ENCODE measurements at places on chromosomes 11 and 22. TPM values are rescaled to one million over a fixed set of nuclear protein-coding genes. Genes with fewer than 3 reads are reported as not detected.

DNA sequence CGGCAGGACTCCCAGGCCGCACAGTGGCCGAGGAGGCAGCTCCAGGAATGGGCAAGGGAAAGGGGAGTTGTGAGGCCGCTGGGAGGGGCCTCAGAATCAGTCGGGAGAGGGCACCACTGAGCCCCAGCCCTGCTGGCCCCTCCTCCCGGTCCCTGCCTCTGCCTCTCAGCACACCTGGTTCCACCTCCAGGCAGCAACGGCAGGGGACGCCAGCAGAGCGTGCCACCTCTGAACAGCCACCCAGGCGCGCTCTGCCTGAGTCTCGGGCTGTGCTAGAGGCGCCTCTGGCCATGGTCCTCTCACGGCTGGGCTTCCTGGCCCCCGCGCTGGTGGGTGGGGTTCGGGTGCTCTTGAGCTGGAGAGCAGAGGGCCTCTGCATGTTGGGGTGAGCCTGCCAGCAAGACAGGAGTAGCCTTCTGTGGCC is 33.0 kb downstream of the MOB2 start:
- DNase-seq: no peak

- peak; percentile 20 for DNase-seq
Observed at GRCh38 chr11:2561696-2562581, 117.1 kb downstream of the KCNQ1 start.

GRCh38 chr11:21723678-21724077 is 469.2 kb upstream of the ANO5 start:
- no peak for DNase-seq

DNA sequence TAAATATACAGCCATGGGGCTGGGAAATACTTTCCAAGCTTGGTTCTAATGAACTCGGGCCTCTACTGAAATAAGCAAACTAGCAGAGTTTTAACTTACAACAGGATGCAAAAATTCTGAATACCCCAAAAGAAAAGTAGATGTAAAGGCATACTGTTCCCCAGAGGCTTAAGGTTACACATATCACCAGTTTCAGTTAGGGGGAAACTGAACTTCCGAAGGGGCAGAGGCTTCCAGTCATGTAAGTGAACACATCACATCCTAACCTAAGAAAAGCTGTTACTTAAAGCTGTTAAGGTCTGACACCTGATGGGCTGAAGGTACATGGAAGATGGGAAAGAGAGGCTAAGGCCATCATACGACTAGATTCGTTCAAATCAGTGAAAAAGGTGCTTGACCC is 2.3 kb downstream of the GAB2 start:
- DNase-seq: no peak

DNA sequence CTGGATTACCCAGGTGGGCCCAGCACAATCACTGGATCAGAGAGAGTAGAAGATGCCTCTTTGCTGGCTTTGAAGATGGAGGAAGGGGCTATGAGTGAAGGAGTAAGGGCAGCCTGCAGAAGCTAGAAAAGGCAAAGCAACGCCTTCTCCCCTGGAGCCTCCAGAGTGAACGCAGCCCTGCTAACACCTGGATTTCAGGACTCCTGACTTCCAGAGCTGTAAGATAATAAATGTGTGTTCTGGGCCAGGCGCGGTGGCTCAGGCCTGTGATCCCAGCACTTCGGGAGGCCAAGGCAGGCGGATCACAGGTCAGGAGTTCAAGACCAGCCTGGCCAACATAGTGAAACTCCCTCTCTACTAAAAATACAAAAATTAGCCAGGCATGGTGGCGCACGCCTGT is 102.4 kb downstream of the MORC2 start:
- DNase-seq: peak; percentile 8

DNA sequence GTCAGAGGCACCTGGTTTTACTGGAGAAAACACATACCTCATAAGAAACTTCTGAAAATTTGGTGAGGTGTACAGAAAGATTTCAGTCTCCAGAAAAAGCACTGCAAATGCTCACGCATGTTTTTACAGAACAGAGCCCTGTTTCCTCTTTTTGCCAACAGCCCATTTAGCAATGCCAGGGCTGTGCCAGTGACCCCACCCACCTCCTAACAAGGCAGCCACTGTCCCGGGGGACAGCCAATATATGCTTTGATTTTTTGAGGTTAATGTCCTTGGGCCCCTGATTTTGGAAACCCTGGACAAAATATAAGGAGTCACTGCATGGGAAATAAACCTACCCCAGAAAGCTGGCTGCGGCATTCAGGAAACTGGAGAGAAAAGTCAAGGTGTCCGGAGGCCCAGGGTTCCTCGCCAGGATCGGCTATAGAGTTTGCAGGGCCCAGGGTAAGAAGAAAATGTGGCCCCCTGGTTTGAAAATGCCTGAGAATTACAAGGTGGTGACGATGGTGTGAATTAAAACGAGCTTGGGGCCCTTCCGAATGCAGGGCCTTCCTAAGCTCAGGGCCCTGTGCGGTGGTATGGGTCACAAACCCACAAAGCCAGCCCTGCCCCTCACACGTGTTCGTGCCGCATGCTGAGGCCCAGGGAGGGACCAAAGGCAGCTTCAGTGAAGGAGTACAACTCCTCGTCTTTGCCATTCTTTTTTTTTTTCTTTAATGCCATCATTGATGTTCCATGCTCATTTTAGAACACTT is 71.1 kb upstream of the WNT7B start:
- DNase-seq: peak; percentile 46

DNA sequence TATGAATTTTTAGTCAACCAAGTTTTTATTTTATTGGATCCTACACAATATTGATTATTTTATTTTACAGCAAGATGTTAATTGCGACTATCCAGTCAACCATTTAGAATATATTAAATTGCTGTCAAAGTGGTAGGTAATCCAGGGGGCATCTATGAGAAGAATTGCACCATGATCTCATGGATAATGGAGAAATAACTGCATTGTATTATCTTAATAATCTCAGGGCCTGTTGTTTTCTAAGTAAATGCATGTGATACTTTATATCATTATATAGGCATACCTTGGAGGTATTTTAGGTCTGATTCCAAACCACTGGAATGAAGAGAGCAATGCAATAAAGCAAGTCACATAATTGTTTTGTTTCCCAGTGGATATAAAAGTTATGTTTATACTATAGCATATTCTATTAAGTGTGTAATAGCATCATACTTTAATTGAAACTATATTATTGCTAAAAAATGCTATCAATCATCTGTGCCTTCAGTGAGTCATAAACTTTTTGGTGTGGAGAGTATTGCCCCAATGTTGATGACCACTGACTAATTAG is 595.4 kb upstream of the CHORDC1 start:
- no peak for DNase-seq

- no peak for DNase-seq
Observed at GRCh38 chr22:44314425-44315067, 1.8 kb upstream of the SHISAL1 start.

- DNase-seq: peak; percentile 76
Observed at GRCh38 chr11:12288212-12288930, 89.0 kb upstream of the PARVA start.

GRCh38 chr11:123235117-123235655 is 40.1 kb upstream of the CLMP start:
- no peak for DNase-seq

OR51B5 gene
- 0.81 TPM for total RNA-seq

PRG2 gene
- not detected for total RNA-seq

SOX10 gene
- 85.4 TPM for total RNA-seq

GRIK4 gene
- 12.1 TPM for total RNA-seq

All from dorsolateral prefrontal cortex (tissue), 122 donors.